ENCODE measurements at places on chromosomes 4 and X.

GRCh38 chr4:141254326-141254725 lies 33.6 kb downstream of the ZNF330 start:
- no peak for DNase-seq

DNA sequence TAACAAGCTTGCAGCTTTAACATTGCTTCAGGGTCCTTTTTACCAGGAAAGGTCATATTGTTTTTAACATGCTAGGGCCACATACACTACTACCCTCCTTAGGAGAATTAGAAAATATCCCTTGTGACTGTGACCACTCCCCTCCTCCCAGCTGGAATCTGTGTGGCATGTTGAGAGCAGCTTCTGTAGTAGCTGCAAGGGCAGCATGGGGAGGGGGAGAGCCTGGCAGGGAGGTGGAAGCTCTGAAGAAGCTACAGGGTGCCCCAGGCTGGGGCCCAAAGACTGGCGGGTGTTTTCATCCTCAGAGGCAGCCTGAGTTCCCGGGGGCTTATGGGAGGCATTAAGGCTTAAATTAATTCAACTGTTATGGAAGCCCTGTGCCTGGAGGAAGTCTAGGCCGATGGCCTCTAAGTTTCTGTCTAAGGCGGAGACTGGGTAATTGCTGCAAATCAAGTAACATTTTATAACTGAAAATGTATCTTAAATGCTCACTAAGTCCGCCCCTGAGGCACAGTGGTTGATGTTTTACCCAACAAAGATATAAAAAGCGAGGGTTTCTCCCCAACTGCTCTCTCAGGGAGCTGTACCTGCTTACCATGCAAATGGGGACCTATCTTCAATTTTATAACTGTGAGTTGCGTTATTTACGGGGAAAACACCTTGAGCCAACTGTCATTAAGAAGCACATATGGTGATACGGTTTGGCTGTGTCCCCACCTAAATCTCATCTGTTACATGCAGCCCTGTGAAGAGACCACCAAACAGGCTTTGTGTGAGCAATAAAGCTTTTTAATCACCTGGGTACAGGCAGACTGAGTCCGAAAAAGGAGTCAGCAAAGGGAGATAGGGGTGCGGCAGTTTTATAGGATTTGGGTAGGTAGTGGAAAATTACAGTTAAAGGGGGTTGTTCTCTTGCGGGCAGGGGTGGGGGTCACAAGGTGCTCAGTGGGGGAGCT lies 37.4 kb upstream of the STS start:
- no peak for DNase-seq

- no peak for DNase-seq
These were observed 41.5 kb downstream of the KIAA0232 start for GRCh38 chr4:6824071-6824470.

- no peak for DNase-seq
These were observed 51.5 kb upstream of the BEND2 start for GRCh38 chrX:18272222-18272621.

GRCh38 chr4:180567080-180567479 lies 1676.1 kb upstream of the TENM3 start:
- DNase-seq: no peak

DNA sequence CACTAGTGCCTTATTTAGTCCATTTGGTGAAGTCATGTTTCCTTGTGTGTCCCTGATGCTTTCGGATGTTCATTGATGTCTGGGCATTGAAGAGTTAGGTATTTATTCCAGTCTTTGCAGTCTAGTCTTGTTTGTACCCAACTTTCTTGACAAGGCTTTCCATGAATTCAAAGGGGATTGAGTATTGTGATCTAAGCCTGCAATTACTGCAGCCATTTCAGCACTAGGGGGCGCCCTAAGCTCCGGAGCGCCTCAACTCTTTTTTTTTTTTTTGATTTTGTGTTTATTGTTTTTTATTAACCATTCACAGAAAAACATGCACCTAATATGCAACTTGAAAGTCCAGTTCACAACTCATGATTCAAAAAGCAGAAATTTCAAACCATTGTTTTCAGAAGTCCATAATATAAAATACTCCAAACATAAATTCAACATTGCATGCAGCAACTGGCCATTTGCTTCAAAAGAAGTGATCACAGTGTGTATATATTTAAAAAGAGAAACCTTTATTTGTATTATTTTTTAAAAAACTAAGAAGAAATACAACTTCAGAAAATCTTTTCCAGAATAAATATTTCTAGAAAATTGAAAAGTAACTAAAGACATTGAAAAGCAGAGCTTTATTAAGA lies 59.2 kb downstream of the PTPN13 start:
- no peak for DNase-seq

- no peak for DNase-seq
These were observed 76.9 kb upstream of the RPL34 start for GRCh38 chr4:108543359-108543968.

- no peak for DNase-seq
These were observed at the start of gene NCBP2L for GRCh38 chrX:107777536-107777832. NCBP2L (plus strand) TSS chrX:107777733; CDS start chrX:107794221, 16,488 bp downstream.

GRCh38 chrX:141733371-141733770 lies 34.8 kb upstream of the SPANXD start:
- no peak for DNase-seq

- DNase-seq: no peak
These were observed 112.1 kb downstream of the DHRSX start for GRCh38 chrX:2388669-2389068.

- DNase-seq: no peak
These were observed 21.4 kb upstream of the RASL11B start for GRCh38 chr4:52840531-52841370.

DNA sequence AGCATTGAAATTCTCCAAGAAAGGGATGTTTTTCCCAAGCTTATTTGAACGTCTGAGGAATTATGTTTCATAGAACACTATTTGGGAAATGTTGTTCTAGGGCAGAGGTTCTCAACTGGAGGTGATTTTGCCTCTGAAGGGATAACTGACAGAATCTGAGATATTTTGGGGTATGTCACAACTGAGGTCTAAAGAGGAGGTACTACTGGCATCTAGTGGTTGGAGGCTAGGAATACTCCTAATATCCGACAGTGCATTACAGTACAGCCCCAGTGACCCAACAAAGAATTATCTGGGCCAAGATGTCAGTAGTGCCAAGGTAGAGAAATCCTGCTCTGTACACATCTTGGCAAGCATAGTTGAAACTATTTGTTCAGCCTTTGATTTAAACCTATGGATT lies 6.4 kb downstream of the HSPA4L start:
- DNase-seq: no peak

DNA sequence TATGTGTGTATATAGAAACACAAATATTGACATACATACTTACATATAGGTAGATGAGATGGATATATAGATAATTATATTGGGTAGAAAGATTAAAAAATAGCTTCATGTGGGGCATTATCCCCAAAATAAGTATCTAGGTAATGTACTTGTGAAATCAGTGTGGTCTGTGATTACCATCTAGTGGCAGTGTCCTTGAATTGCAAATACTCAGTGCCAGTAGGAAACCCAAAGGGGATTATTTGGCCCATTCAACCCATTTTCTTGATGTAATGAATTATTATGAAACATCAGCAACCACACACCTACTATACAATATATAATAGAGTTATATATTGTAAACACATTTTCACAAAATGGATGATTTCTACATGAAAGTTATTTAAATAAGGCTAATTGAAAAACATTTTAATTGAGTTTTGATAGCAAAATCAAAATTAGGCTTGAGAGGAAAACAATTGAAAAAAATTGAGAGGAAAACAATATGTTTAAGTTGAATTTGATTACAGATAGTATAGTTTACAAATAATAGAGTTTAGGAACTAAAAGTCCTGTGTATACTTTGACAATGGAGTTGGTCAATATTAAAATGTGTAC lies 389.4 kb downstream of the GALNTL6 start:
- DNase-seq: no peak

- no peak for DNase-seq
These were observed 86.0 kb upstream of the LIMCH1 start for GRCh38 chr4:41451961-41452360.
